ENCODE measurements at places on chromosomes 12 and 14.

GRCh38 chr14:61704554-61704953, 9.2 kb downstream of the HIF1A start:
- no peak for DNase-seq

GRCh38 chr14:74867673-74868072, 8.3 kb downstream of the PROX2 start:
- DNase-seq, result no peak

DNA sequence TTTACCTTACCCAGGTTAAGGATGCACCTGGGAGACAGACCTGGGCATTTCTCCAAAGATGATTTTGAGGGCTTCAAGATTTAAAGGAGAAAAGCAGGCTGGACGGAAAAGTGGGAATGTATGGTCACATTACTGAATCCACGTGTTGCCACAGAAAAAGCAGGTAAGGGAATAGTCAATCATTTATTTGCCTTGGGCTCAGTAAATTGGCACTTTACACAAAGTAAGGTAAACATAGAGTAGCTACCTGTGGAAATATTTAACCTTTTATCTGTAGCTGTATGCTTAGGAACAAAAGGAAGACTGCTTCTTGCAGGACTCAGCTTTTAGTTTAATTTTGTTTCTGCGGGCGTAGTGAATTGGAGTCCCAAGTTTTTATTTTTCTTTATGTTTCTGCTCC, 153.3 kb downstream of the SLCO1B3 start:
- DNase-seq, result no peak

GRCh38 chr14:100825713-100826331, at the start of gene MEG3:
TSS of gene MEG3 (plus strand) at chr14:100826118.
- DNase-seq, result peak; percentile 23

DNA sequence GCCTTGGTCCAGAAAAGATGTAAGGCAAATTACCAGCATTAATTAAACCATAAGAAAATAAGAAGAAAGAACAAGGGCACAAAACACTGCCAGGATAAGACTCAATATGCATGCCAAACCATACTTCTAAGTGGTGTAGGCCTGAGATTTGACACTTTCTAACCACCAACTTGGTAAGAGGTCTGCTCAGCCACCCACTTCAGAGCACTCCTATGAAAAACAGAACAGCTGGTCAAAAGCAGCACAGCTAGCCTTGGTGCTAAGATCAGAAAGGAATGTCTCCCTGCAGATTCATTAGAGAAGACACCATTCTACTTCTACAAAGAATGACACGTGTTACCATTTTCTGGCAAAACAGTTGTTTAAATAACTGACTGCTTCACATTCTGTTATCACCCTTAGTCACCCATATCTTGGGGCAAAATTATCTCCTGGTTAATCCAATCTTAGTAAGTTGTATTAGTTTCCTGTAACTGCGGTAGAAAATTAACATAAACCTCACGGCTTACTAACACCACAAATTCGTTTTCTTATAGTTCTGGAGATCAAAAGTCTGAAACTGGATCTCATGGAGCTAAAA, 13.2 kb downstream of the RPS6KA5 start:
- DNase-seq, result peak; percentile 29

DNA sequence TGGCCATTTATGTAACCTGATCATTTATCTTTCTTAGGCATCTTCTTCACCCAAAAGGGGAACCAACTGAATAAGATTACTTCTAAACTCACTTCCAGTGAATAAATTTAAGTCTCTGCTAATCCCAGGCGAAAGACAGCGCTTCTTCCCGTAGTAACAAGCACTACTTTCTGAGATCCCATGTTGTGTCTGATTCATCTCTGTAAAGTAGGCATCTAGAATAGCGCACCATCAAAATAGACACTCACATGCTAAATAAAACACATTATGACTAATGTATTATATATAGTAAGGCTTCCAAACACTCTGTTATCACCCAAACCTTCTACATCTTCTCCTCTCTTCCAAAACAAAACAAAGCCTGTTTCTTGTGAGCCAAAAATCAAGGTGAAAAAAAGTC, 15.1 kb downstream of the GTF2A1 start:
- no peak for DNase-seq

DNA sequence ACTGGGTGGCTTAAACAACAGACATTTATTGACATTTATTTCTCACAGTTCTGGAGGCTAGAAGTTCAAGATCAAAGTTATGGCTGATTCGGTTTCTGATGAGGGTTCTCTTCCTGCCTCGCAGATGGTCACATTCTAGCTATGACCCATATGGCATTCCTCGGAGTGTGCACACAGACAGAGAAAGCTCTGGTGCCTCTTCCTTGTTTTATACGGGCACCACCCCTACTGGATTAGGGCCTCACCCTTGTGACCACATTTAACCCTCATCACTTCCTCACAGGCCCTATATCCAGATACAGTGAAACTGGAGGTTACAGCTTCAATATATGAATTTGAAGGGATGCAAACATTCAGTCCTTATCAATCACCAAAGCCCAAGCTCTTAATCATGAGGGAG, 77.0 kb upstream of the OVCH1 start:
- no peak for DNase-seq

DNA sequence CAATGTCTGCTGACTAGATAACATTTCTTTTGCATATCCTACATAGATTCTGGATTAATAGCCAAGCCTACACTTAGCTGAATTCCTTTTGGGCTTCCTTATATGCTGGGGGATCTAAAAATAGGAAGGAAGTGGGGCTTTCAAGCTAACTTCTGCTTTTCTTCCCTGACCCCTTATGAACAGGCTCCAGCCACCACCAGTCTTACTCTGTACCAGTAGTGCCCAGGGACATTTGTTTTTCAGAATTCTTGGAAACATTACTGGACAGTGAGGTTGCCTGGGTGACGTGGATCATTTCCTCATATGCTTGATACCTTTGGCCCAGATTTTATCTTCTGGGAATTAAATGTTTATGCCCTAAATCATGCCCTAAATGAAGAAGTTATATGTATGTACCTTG, 55.9 kb upstream of the SRRM4 start:
- no peak for DNase-seq

GRCh38 chr12:109857715-109858114, 22.6 kb downstream of the GLTP start:
- no peak for DNase-seq

DNA sequence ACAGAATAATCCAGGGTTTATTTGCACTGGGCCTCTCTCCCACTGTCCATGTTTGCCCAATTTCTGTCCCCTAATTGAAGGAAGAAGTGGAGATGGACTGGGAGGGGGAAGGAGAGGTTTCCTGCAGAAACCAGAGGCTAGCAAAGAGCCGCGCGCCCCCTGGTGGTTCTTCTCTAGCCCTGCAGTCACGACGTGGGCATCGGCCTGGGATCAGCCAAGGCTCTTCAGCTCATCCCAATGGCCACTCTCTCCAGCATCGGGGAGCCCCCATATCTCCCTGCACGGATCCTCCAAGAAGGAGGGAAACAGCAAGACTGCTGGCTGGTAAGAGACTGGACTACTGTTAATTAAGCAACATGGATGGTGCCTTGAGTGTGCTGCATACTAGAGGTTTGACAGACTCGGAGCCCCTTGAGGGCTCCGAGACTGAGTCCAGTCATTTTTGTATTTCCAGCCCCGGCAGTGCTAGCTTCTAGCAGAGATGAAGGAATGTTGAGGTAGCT, 18.7 kb downstream of the ZBTB39 start:
- peak; percentile 79 for DNase-seq

DNA sequence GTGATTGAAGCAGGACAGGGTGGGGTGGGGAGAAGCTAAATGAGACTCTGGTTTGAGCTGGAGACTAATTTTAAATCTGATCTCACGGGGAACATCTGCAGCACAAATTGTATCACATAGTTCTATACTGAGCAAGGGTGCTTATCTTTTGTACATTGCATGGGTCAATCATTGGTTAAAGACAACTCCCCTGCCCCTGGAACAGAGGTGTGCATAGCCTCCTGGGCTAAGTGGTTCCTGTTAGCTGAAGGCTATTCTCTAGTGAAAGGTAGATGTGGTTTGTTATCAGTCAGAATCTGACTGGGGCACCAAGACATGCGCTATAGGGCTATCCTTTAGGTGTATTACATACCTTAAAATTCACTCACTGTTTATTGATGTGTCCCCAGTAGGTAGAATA, 103.9 kb upstream of the KITLG start:
- no peak for DNase-seq

- no peak for DNase-seq
Measured at GRCh38 chr12:26839512-26839911, 6.5 kb upstream of the ITPR2 start.

- peak; percentile 68 for DNase-seq
Measured at GRCh38 chr14:74048281-74048680, 29.1 kb downstream of the BBOF1 start.

DNA sequence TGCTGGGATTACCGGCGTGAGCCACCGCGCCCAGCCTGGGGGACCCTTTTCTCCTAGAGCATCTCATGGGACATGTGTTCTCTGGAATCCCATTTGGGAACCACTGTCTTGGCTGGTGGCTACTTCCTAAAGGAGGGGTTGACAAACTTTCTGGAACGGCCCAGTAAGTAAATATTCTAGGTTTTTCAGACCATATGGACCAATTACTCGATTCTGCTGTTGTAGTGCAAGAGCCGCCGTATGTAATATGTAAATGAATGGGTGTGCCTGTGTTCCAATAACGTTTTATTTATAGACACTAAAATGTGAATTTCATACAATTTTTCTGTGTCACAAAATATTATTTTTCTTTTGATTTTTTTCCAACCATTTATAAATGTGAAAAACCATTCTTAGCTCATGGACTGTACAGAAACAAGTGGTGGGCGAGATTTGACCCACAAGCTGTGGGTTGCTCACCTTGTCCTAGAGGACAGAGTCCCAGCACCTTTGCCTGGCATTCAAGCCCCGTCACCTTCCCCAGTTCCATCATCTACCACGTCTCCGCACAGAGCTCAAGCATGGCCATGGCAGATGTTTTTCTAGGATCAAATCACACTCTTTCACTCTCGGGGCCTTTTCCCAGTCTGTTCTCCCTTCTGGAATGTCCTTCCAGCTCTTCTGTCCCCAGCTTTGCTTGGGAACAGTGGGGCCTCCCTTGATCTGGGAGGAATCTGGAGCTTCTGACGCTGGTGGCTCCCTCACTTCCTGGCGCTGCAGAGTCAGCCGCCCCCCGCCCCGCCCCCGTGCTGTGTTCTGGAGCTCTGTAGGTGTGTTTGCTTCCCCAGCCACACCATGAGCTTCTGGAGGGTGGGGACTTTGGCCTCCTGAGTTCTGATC, 17.9 kb upstream of the RCOR1 start:
- no peak for DNase-seq

DNA sequence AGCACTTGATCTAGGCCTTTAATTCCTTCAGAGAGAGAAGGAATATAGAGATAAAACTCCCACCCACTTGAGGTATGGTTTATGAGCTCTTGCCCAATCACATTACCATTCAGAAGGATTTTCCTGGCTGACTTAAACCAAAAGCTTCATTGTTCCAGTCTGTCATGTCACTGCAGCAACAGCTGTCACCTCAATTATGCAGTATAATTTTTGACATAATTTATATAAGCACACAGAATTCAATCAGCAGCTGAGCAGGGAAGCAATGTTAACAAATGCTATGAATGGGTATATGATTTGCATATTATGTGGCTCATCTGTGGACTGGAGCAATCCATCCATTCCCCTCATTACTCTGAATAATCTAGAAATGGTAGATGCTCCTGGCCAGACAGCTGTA, 40.3 kb downstream of the CBX5 start:
- no peak for DNase-seq

DNA sequence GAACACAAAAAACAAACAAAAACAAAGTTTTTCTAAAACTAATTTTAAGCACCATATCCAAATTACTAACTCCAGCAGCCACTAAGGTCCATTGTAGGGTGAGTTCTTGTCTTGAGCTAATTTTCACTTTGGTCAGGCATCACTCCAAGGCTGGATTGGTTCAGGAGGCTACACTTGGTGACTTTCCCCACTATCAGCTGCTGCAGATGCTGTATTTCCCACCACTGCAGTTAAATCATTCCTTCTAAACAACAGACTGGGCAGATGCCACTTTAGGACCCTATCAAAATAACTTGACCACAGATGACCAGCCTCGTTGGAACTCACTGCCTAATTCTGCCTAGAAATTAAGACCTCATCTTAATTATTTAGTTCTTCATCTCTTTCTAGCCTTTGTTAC, 140.5 kb downstream of the SLC16A7 start:
- no peak for DNase-seq

DNA sequence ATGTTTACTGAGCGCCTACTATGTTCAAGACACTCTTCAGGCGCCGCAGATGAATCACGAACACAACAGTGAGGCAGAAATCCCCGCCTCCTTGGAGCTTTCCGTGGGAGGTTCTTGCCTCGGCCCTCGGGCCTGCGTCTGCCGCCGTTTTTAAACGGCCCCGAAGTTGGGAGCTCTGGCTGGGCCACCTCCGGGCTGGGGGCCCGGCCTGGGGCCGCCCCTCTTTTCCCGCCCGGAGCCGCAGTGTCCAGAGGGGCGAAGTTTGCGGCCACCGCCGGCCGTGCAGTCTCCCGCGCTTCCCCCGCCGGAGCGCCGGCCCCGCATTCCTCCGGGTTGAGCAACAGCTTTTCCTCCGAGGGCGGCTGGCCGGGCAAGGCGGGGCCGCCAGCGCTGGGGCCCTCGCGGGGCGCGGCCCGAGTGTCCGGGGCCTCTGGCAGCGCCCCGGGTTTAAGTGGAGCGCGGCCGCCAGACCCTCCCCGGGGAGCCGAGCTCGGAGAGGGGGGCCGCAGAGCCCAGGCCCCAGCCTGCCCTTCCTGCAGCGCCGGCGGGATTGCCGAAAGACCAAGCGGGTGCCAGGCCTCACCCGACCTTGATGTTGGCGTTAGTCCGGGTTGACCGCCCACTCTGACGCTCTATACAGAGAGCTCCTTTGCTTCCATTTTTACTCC, 18.7 kb upstream of the CTDSP2 start:
- DNase-seq, result peak; percentile 80

DNA sequence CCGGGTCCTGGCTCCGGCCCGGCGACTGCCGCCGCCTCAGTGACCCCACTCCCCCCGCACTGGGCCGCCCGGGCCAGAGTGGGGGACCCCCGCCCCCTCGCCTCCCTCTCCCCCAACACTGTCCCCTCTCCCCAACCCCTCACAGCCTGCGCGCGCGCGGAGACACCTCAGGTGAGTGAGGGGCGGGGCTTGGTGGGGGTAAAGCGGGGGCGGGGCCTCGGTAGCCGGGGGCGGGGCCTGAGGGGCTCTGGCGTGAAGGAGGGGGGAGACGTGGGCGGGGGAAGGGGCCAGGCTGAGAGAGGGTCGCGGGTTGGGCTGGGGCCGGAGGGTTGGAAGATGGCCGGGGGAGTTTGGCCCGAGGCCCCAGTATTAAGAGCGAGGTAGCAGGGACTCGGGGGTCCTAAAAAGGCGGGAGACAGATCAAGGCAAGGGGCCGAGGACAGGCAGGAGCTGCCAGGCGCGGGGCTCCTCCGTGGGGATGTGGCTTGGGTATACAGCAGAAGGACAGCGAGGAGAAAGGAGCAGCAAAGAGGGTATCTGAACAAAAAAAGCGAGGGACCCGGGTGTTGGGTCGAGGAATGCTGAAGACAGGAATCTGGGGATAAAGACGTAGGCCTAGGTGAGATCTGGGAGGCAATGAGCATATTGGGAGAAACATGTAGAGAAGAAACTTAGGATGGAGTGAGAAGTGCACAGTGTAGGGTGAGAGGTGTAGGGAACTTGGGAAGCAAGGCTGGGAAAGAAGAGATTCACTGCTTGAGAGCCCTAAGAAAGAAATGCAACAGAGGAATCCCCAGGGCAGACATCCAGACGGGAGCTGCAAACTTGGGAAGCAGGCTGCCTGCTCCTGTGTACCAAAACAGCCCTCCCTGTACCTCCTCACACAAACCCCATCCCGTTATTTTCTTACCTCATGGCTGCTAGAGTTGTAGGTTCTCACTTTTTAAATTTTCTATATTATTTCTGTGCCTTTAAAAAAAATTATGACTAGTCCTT, 10.8 kb downstream of the SUOX start:
- DNase-seq, result peak; percentile 36

GRCh38 chr14:25079311-25079710, 29.4 kb upstream of the STXBP6 start:
- DNase-seq, result no peak

Measured in epithelial cell of esophagus (primary cell).